ENCODE measurements at places on chromosomes 1 and 21.

GRCh38 chr1:93648656-93649055 lies 33.0 kb downstream of the BCAR3 start:
- DNase-seq = no peak

DNA sequence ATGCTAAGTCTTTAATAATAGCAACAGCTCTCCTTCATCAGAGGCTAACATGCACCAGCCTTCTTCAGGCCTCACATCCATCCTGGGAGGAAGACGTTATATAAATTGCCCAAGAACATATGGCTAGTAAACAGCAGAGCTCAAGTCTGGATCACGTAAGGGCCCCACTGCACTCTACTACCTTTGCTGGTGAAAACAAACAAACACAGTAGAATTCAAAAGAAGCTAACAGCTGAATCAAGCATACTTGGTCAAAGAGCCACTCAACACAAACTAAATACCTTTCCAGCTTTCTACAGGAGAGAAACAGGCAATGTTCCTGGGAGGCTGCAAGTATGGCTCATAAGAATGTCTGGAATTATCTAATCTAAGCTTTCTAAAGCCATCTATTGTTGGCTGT lies 66.0 kb downstream of the WLS start:
- DNase-seq = no peak

GRCh38 chr1:47962750-47963492 lies 34.3 kb downstream of the TRABD2B start:
- no peak for DNase-seq

DNA sequence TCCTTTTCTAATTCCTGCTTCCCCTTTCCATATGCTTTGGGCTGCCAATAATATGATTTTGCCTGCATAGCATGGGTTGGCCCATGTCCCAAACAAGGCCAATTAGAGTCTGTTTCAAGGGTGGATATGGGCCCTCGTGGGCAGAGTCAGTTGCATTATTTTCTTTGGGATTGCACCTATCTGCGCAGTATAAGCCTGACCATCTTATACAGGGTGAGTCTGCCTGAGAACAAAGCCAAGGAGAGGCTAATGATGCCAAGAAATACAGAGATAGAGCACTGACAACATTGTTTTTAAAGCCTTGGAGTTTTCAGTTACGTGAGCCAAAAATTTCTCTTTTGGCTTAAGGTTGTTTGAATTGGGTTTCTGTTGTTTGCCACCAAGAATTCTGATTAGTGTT lies 18.6 kb downstream of the OVAAL start:
- no peak for DNase-seq

DNA sequence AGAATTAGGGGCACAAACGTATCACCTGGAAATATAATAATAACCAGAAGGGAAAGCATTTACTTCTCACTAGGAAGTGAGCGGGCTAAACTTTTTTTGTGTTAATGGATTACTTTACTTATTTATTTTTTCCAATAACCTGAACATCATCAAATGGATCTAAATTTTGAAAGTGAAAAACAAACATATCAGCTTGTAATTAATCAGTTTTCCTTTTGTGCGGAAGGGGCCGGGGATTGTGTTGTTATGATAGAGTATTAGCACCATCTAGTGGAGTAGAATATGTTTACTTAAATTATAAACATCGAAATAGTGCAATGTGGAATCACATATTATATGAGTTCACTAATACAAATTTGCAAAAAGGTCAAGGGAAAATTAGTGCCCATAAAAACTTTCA lies 9.0 kb downstream of the CFH start:
- DNase-seq = peak; percentile 11

All from hematopoietic multipotent progenitor cell treated with erythropoietin and hydrocortisone succinate and interleukin-3 and kit ligand, for 17 days (in vitro differentiated cells).